ENCODE measurements at places on chromosomes 6 and 20. TPM values are rescaled to one million over a fixed set of nuclear protein-coding genes. Genes with fewer than 3 reads are reported as not detected.

DNA sequence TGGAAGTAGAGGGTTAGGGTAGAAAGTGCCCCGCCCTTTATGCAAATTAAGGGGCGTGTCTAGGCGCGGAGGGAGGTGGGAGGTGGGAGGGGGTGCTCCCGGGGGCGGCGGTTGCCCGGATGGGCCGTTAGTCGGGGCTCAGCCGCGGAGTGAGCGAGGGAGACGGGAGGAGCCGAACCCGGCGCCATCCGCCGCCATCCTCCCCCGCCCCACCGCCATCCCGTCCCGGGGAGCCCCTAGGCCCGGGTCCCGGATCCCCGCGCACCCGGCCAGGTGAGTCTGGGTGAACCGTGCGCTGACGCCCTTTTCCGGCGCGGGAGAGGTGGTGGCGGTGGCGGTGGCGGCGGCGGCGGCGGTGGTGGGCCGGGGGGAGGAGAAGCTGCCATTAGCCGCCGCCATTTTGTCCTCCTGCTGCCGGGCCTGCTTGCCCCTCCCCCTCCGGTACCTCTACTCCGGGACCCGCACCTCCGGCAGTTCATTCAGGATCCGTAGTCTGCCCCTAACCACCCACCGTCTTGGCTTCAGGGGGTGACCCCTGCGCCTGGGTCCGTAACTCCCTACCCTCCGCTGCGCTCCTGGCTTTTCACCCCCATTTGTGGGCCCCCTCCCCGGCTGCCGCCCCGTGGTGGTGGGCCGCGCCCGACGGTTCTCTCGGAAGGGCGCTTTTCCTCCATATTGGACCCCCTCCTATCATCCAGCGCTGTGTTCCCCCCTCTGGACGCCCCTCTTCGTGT is at the start of gene PRRC2A:
Gene PRRC2A (plus strand): TSS at position 130 of the 734 bp plus-strand sequence. CDS start 2,075 bp downstream, outside the sequence.
- H3K36me3 ChIP-seq = peaks cover 8% of the 10 kb centered on the region
- H3K4me1 ChIP-seq = peaks cover 23% of the 10 kb centered on the region
- peak within 1 kb of the TSS; percentile 92 for H3K27ac ChIP-seq
- peak within 1 kb of the TSS; percentile 93 for H3K4me3 ChIP-seq
- no peaks in the 10 kb centered on the region for H3K27me3 ChIP-seq

- H3K27ac ChIP-seq = no peak overlapping the region
- H3K36me3 ChIP-seq = no peaks in the 10 kb centered on the region
- no peak for DNase-seq
- no peak overlapping the region for H3K4me3 ChIP-seq
- H3K4me1 ChIP-seq = no peaks in the 10 kb centered on the region
These were observed 3.4 kb downstream of the TREM2 start for GRCh38 chr6:41159415-41160082.

GRCh38 chr20:57790176-57790575 is 80.4 kb upstream of the PMEPA1 start:
- no peaks in the 10 kb centered on the region for H3K36me3 ChIP-seq
- H3K27me3 ChIP-seq = no peaks in the 10 kb centered on the region
- no peak for DNase-seq

DNA sequence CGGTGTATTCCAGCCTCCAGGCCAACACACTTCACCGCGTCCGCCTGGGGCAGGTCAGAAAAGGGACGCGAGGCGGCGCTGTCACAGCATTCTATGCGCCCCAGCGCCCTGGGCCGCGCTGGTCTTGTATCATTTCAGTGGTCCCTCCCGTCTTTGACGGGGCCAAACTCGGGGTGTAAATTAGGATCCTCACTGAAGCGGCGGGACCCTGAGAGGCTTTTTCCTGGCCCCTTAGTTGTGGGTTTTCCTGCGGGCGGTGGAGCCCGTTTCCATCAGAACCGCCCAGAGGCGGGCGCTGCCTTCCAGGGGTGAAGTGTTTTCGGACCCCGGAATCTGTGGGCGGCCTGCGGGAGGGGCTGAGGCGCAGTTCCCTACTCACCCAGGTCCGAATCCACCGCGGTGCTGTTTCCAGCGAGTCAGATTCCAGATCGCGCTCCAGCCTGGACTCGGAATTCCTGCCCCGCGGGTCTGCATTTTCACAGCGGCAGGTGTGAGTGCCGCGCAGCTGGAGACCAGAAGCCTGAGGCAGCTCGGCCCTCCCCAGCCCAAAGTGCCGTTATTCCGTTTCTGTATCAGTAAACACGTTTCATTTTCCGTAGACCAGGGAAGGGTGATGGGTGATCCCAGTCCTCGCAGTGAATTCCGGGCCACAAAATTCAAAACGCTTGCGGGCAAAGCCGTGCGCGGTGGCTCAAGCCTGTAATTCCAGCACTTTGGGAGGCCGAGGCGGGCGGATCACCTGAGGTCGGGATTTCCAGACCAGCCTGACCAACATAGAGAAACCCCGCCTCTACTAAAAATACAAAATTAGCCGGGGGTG is 3.9 kb upstream of the MICB start:
- peak overlapping the region; percentile 52 for H3K27ac ChIP-seq
- H3K36me3 ChIP-seq = no peaks in the 10 kb centered on the region
- peak overlapping the region; percentile 27 for H3K4me3 ChIP-seq
- DNase-seq = peak; percentile 83
- peaks cover 30% of the 10 kb centered on the region for H3K4me1 ChIP-seq

The HEY2 gene
- total RNA-seq = 2.6 TPM

The BHLHE23 gene
- total RNA-seq = not detected

Measured in body of pancreas (tissue), 4 donors.